ENCODE measurements at places on chromosomes 7 and 10.
A peak's percentile ranks its signal among the peaks of the same experiment; 100 is the strongest.

GRCh38 chr7:81138870-81139269 is 220.0 kb upstream of the SEMA3C start:
- no peak for DNase-seq

- no peak for DNase-seq
Observed at GRCh38 chr7:20064181-20064970, 152.8 kb downstream of the MACC1 start.

- no peak for DNase-seq
Observed at GRCh38 chr10:25745976-25746375, 188.1 kb upstream of the MYO3A start.

GRCh38 chr10:13774303-13774893 is 187.6 kb downstream of the PRPF18 start:
- DNase-seq: peak; percentile 38

- no peak for DNase-seq
Observed at GRCh38 chr7:83347945-83348444, 185.3 kb upstream of the PCLO start.

DNA sequence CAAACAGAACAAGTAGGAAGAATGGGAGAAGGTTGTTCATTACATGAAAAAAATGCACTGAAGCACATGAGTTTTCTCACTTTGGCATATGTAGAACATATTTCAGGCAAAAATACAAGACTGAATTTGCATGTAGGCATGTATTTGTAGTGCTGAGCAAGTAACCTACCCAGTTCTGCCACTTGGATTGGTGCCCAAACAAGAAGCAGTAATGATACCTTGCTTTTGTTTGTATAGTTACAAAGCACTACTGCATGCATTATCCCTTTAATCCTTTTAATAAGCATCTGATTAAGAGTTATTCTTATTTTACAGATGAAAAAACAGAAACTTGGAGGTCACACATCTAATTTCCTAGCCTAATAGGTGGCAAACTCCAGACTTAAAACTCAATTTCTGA is 23.1 kb upstream of the CTTNBP2 start:
- no peak for DNase-seq

GRCh38 chr7:139660317-139661042 is 117.3 kb downstream of the HIPK2 start:
- peak; percentile 33 for DNase-seq

- DNase-seq: no peak
Observed at GRCh38 chr7:121936951-121937623, 64.1 kb downstream of the PTPRZ1 start.

GRCh38 chr7:12706900-12707536 is 19.6 kb downstream of the ARL4A start:
- peak; percentile 41 for DNase-seq

- no peak for DNase-seq
Observed at GRCh38 chr7:136523571-136523970, 344.9 kb upstream of the CHRM2 start.
